ENCODE measurements at places on chromosomes 11 and 22. TPM values are rescaled to one million over a fixed set of nuclear protein-coding genes. Genes with fewer than 3 reads are reported as not detected.

- peak; percentile 98 for DNase-seq
Observed at GRCh38 chr22:19291580-19292457, at the start of gene CLTCL1. Gene CLTCL1 (minus strand): TSS chr22:19291719. CDS start chr22:19291641, 78 bp downstream.

DNA sequence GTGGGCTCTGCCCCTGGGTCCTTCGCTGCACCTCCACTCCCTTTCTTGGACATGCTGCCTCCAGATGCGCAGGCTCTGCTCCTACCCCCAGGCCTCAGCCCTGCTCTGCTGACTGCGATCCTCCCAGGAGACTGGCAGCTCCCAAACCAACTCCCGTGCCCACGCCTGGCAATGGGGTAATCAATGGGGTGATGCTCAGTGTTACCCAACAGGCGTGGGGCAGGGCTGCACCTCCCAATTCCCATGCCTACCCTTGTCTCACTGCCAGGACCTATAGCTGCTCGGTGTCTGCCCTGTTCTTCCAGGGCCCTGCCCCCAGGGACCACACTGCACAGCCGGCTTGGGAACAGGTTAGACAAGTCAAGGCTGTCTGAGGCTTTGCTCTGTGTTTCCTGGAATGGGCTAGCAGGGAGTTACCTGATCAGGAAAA is at the start of gene ALDH3B2:
ALDH3B2 (minus strand) TSS at position 182 of the 430 bp plus-strand sequence. CDS start 7,688 bp downstream, outside the sequence.
- DNase-seq: no peak

DNA sequence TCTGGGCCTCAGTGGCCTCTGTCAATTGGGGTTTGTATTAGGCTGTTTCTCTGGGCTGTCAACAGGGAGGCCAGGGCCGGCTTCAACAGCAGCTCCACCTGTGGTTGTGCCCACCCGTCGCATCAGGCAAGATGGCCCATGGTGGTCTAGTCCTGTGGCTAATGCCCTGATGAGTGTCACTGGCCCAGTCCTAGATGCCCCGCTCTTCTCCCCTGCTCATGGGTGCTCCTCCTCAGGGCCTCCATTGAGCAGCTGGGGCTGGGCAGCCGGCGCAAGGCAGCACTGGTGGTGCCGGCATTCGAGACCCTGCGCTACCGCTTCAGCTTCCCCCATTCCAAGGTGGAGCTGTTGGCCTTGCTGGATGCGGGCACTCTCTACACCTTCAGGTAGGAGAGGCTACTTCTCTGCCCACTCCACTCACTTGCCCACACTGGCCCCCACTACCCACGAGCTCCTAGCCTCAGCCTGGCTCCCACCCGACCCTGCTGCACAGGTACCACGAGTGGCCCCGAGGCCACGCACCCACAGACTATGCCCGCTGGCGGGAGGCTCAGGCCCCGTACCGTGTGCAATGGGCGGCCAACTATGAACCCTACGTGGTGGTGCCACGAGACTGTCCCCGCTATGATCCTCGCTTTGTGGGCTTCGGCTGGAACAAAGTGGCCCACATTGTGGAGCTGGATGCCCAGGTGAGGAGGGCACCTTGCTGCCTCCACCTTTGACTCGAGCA is 5.4 kb downstream of the LARGE2 start:
- no peak for DNase-seq

The KCNJ4 gene
- total RNA-seq: 1.00 TPM

- DNase-seq: no peak
Observed at GRCh38 chr11:2652333-2653197, 47.2 kb downstream of the KCNQ1OT1 start.

DNA sequence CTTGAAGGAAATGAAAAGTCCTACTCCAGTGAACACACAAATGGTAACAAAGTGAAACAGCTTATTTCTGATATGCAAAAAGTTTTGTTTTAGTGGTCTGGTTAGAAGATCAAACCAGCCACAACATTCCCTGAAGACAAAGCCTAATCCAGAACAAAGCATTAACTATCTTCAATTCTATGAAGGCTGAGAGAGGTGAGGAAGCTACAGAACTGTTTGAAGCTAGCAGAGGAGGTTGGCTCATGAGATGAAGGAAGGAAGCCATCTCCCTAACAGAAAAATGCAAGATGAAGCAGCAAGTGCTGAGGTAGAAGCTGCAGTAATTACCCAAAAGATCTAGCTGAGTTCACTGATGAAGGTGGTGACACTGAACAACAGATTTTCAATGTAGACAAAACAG is 168.4 kb downstream of the IGLL1 start:
- no peak for DNase-seq

The NLRP14 gene
- total RNA-seq: 1.6 TPM

GRCh38 chr11:37811349-37811748 is 1213.3 kb upstream of the RAG2 start:
- DNase-seq: no peak

The RASSF10 gene
- total RNA-seq: 7.2 TPM

GRCh38 chr11:28903716-28904115 is 795.5 kb downstream of the METTL15 start:
- no peak for DNase-seq

DNA sequence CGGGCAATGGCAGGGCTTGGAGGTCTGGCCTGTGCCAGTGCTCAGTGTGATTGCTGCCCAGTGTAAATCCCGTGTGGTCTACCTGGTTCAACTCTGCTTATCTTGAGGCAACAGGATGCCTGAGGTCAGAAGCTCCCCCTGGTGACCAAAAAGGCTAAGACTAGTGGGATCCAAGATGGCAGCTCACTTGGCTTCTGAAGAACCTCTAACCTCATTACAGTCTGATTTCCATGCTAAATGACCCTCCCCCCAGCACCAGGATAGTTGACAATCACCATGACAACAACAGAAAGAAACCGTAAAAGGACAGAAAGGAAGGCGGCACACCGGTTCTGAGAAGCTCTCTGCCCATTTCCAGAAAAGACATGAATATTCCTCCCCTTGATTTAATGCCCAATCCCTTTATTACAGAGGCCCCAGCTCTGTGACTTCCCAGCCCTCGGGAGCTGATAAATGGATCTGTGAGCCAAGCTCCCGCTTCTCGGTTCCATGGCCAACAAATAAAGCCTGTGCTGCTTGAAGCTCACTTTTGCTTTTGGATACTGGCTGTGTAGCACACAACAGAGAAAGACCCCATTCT is 398.4 kb downstream of the CTTN start:
- DNase-seq: no peak

The FXYD2 gene
- 2.4 TPM for total RNA-seq

- no peak for DNase-seq
Observed at GRCh38 chr11:122743097-122743741, 87.7 kb downstream of the UBASH3B start.

GRCh38 chr11:92711926-92712325 is 257.5 kb upstream of the MTNR1B start:
- no peak for DNase-seq

The RAG2 gene
- not detected for total RNA-seq

The RIN1 gene
- total RNA-seq: 0.64 TPM

The C11orf42 gene
- not detected for total RNA-seq

DNA sequence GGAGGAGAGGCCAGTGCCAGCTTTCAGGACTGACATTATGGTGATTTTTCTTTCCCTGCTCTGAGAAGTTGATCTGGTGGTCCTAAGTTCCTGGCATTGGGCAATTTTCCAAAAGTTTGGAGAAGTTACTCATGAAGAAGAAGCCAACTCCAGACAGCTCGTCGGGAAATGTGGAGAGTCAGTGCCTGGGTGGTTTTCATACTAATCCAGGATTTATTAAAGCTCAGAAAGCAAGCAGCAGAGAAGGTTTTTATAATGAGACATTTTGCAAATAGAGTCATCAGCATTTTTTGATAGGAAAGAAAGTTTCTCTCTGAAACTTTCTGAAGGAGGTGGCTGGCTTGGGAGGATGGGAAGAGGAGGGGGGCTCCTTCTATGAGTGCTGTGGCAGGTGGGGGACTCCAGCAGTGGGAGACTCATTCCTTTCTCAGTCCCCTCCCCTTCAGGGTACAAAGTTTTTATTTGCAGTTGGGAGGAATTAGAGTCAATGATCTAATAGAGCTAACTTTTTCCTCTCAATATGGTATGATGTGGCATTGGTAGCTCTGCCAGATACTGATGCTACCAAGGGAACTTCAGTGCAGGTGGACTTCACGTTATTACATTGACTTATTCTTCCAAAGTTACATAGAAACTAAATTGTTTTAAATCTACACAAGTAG is 55.4 kb downstream of the LIF start:
- DNase-seq: no peak

The APOBEC3B gene
- total RNA-seq: not detected

The INS gene
- not detected for total RNA-seq

DNA sequence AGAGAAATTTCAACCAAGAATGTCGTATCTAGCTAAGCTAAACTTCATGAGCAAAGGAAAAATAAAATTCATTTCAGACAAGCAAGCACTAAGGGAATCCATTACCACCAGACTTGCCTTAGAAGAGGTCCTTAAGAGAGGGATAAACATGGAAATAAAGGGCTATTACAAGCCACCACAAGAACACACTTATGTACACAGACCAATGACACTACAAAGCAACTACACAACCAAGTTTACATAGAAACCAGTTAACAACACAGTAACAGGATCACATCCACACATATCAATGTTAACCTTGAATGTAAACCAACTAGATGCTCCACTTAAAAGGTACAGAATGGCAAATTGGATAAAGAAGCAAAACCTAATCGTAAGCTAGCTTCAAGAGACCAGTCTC is 38.0 kb downstream of the TMEM123 start:
- DNase-seq: no peak

- DNase-seq: no peak
Observed at GRCh38 chr22:46172522-46173110, 22.3 kb downstream of the PPARA start.

DNA sequence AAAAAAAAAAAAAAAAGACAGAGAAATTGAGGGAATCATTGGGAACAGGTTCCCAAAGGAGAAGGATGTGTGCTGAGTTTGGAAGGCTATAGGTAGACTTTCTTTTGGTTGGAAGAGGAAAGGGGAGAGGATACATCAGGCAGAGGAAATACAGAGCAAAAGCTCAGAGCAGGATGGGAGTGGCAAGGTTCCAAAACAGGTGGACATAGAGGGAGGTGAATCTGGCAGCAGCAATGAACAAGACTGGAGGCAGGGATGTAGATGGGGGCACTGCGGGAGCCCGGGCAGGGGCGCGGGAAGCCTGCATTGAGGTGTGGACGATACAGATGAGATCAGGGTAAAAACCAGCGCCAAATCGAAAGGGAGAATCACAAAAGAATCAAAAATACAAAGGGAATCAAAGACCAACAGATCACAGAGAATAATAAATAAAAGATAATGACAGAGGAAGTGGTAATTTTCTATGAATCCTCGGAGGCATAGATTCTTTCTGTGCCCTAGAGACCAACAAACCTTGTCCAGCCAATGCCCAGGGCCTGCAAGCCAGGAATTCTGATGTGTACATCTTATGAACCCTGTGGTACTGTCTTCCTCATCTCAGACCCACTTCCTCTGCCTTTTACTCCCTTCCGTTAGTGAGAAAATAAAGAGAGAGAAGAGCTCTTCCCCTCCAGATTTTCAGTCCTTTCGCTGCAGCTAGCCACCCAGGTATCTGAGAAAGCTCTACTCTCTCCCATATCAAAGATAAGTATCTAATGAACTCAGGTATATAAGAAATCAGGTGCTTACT is 70.3 kb downstream of the SLC1A2 start:
- peak; percentile 44 for DNase-seq

- no peak for DNase-seq
Observed at GRCh38 chr11:106585061-106585460, 433.2 kb downstream of the GUCY1A2 start.

- no peak for DNase-seq
Observed at GRCh38 chr22:49307870-49308269, 519.8 kb downstream of the BRD1 start.

The OR4D11 gene
- not detected for total RNA-seq

DNA sequence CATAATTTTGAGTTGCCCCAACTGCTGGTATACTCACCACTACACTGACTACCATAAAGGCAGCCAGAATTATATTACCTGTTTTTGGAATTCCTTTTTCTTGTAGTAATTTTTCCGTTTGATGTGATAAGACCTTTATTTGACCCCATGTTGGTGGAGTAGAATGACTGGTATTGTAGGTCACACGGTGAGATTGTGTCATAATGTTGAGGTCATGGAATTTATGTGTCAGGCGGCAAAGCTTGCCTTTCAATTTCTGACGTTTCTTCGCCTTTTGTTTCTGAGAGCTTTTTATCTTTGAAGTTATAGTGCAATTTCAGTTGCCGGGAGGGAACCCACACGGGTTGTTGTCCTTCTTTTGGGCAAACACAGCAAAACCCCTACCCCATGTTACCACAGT is 13.0 kb downstream of the OR52K1 start:
- DNase-seq: no peak

GRCh38 chr11:78469896-78470295 is 52.3 kb upstream of the GAB2 start:
- no peak for DNase-seq

The SF3B2 gene
- total RNA-seq: 66.5 TPM

GRCh38 chr11:24153337-24153736 is 343.5 kb upstream of the LUZP2 start:
- DNase-seq: no peak

The TENM4 gene
- total RNA-seq: 33.4 TPM

DNA sequence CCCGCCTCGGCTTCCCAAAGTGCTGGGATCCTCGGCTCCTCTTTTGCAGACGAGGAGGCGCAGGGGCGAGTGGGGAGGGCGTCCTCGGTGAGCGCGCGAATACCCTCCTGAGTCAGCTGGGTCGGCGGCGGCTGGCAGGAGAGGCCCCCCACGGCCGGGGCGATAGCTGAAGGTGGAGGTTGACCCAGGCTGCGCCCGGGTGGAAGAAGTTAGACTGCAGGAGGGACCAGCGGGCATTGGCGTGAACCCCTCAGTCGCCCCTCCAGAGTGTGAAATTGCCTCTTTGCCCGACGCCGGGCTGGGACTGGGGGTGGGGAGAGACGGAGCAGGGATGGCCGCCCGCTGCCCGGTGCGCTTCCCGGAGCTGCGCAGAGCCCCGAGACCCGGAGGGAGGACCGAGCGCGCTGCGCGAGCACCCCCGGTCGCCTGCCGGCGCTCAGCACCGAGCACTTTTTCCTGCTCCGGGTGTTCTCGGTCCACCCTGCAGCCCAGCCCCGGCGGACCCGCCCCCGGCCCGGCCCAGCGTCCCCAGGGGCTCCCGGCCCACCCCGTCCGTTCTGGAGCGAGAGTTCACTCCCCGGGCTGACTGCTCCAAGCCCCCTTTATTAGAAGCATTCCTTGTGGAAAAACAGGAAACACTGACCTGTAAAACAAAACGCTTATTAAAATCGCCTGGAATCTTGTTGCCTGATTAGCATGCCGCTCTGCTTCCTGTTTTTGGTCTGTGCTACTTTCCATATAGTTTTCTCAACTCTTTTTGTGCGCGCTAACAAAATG is 13.7 kb upstream of the CPT1A start:
- no peak for DNase-seq

DNA sequence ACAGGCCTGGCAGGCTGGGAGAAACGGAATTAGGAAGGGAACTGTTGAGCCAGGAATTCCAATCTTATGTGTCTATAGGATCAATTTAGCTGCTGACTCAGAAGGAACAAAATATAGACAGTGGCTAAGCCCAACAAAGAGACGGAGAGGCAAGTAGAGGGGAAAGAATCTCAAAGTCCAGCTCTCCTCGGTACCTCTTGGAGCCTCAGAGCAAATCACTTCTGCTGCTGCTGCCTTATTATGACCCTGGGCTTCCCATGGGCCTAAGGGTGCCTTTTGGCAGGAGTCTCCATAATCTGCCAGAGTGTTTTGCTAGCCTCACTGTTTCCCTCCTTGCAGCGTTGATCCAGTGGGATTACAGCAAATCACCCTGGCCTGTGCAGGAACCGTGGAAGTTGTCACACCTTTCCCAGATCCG is 31.7 kb downstream of the PAX6 start:
- DNase-seq: no peak

The KRTAP5-2 gene
- total RNA-seq: not detected

The SPECC1L gene
- total RNA-seq: 45.8 TPM

The ZNRD2 gene
- 14.3 TPM for total RNA-seq

Measured in cerebellum (tissue), 4 donors.